Activated T-helper 1 cell treated with anti-CD3 and anti-CD28 coated beads, Interleukin-2, amount 50 U/mL, for 16 hours (primary cell): ENCODE measurements at places on chromosomes 5 and 9.

- no peak for DNase-seq
These were observed 12.0 kb downstream of the TNC start for GRCh38 chr9:115106001-115106400.

DNA sequence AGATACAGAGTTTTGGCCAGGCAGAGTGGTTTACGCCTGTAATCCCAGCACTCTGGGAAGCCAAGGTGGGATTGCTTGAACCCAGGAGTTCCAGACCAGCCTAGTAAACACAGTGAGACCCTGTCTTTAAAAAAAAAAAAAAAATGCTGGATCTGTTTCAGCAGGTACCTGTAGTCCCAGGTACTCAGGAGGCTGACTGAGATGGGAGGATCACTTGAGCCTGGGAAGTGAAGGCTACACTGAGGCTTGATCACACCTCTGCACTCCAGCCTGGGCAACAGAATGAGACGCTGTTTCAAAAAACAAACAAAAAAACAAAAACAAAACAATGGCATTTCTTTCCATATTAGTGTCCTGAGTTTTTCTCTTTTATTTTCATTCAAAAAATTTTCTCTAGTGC lies 19.0 kb downstream of the UNC13B start:
- DNase-seq: no peak

GRCh38 chr5:122114501-122114900 lies 14.8 kb upstream of the ZNF474 start:
- no peak for DNase-seq

DNA sequence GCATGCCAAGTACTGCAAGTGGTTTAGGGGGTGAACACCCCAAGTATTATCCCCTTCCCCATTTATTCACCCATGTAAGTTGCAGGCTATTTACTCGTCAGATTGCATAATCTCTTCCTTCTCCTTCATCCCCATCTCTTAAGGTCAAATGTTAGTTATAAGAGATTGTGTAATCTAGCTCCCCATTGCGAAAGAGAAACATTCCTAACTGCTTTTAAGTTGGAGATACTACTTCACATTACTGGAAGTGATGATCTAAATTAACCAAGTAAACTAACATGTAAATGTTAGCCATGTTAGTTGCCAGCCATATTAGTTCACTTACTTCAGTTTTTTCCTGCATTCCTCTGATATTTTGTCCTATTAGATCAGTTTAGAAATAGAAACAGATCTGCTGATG lies 262.3 kb downstream of the TAF11L14 start:
- no peak for DNase-seq

- DNase-seq: no peak
These were observed 77.2 kb upstream of the AGXT2 start for GRCh38 chr5:35124932-35125331.

- DNase-seq: no peak
These were observed 1967.1 kb upstream of the WWC1 start for GRCh38 chr5:166324372-166324771.

DNA sequence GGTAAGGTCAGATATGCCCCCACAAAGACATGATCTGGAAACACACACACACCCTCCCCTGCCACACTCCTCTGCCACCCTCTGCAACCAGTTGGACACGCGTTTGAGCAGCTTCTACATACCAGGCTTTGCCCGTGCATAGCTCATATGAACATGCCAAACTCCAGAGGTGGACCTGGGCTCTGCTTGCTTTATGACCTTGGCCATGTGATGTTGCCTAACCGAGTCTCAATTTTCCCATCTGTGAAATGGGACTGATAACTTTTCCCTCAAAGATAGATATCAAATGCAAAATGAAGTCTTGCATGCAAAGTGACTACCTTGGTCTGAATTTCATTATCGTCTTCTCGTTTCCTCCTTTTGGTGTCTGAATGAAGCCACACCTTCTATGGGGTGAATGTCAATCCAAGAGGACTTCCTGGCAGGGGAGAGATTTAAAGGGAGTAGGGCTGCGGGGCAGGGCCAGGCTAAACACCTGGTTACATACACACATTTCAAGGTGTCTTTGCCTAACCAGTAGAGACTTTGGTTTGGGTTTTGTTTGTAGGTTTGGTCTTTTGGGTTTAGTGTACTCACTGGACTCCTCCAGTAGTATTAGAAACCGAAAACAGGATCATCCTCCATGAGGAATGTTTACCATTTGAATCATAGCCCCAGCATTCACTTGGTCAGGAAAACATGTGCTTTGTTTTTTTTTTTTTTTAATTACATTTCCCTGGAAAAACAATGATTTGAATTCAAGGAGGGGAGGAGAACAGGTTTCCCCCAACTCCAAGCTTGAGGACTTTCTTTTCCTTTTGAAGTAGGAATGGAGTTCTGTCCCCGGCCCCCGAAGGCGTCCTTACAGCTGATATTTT lies 63.2 kb downstream of the COL27A1 start:
- no peak for DNase-seq

DNA sequence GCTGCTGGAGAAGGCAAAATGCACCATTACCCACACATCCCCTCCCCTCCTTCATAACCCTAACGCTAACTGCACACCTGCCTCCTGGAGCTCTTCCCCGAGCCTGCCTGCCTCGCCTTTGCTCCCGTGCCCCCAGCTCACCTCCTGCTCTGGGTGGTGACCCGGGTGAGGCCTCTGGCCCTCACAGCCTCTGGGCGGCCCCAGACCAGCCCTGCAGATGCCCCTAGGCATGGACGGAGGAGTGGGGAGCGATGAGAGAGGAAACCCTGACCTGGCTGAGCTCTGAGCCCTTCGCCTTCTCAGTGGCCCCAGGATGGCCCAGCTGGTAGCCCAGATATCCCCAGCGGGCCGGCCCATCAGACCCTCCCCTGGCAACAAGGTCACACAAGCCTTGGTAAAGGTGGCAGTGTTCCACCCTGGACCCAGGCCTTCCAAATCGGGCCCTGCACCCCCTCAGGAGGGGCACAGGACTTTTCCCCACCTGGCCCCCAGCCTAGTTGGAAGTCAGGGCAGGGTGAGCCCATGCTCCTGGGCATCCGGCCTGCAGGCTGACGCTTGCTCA lies 14.5 kb upstream of the CAMSAP1 start:
- no peak for DNase-seq

DNA sequence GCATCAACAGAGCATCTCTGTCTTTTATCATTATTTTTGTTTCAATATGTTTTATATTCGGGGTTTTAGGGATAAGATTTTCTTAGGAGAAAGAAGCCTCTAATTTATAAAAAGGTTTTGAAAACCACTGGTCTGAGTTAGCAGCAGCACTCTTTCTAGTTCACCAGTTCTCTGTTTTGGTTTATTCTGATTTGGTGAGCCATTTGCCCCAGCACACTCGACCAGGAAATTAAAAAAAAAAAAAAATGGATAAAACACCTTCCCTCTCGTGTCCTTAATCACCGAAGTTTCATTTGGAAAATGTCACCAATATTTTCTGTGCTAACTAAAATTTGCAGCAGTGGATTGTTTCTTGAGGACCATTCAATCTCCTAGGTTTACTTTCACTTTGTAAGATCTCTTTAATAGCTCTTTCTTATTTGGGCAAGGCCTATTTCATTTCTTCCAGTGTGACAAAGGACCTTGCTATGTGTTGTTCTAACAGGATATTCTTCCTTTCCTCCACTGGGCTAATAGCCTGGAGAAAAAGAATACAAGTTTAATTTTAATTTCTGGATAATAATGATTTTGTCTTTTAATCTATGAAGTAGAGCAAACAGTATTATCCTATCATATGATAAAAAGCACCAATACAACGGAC lies 57.8 kb upstream of the ANXA1 start:
- DNase-seq: no peak

GRCh38 chr5:176407456-176408251 lies 8.7 kb downstream of the CLTB start:
- DNase-seq: no peak

DNA sequence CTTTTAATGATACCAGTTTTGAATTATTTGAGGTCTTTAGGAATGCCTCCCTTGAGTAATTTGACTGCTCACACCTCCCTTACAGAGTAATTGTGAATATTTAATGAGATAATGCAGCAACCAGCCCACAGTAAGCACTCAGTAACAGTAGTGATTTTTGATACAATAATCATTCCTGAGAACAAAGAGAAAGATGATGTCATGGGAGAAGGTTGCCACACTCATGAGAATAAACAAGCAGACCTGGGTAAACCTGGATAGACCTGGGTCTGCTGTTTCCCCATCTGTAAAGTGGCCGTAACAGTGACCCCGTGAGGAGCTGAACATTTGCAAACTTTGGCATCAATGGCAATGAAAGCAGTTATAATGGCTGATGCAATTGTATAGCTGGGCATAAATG lies 4.2 kb downstream of the C1QTNF2 start:
- DNase-seq: no peak

DNA sequence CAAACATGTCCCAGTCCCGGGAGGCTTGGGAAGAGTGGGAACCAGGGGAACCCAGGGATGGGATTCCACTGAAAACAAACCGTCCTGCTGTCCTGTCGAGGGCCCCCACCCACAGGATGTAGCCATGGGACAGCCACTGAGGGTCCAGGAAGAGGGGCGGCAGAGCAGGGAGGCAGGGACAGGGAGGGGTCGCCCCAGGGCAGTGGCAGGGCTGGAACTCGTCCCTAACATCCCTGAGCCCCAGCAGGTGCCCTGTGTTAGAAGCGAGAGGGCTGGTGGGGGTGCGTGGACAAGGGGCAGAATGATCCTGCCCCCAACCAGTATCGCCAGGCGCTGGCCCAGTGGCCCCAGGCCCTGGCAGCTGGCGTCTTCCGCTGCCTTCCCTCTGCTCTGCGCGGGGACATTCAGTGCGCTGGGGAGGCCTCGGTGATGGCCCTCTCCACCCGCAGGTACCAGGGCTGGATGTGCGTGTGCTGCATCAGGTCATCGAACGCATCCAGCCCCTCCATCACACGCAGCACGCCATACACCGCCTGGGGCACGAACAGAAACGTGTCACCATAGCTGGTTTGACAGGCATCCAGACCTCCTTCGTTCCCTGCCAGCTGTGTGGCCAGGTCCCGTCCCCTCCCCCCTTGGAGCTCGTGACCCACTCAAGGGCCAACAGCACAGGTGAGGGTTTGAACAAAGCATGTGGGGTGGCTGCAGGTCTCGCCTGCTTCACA lies 6.6 kb downstream of the PTGES2 start:
- DNase-seq: no peak

DNA sequence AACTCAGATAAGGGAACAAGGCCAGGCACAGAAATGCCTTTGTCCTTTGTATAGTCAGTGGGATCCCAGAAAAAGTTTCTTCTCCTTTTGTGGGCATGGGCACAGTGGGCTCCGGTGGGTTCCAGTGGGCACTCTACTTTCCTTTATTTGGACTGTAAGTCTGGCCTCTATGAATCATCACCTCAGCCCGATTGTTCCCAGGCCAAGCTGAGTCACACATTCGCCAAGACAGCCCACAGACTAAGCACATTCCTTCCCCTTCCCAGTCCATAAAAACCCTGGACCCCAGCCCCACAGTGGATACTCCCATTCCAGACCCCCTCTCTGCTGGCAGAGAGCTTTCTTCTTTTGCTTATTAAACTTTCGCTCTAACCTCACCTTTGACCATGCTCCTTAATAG lies 165.0 kb downstream of the FBXL17 start:
- no peak for DNase-seq

DNA sequence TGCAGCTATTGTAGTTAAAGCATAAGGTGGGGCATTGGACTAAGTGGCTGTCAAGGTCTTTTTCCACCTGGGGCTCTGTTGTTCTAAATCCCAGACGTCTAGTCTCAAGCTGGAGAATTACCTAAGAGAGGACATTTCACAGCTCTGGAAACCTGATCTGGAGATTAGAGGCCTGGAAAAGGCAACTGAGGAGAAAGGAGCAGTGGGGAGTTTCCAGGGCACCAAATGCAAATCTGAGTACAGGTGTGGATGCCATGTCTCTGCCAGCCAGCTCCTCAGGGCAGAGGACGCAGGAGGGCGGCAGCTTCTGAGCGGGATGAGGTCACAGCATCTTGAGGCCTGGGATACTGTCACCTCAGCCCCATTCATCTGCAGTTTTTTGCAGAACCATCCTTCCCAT lies 65.2 kb downstream of the PPARGC1B start:
- DNase-seq: no peak

DNA sequence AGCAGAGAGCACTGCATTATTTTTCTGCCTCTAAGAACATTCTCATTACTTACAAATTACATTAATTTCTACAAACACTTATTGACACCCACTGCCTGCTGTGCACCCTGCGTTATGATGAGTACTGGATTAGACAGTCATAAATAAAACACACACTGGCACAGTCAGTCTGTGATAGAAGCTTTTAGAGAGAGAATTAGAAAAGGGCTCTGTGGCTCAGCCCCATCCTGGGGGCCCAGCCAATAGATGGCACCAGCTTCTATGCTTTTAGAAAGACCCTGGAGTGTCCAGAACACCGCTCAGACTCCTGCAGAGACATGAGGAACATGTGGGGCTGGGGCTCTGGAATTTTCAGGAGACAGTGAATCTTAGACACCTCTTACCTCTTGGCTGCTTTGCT lies 61.0 kb upstream of the RAPGEF1 start:
- DNase-seq: no peak

DNA sequence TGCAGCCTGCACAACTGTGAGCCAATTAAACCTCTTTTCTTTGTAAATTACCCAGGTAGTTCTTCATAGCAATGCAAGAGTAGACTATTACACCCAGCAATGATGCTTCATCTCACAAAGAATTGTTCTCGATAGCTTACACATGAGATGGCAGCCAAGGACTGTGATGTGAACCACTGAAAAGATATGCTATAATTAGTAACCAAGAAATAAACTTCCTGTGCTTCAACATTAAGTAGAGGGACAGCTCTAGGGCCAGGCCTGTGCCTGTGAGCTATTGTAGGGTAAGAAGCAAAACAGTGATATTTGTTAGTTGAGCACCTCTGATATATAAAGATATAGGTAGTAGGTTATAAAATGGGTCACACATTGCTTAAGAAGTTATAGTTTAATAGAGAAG lies 41.8 kb upstream of the DPYSL3 start:
- DNase-seq: no peak

DNA sequence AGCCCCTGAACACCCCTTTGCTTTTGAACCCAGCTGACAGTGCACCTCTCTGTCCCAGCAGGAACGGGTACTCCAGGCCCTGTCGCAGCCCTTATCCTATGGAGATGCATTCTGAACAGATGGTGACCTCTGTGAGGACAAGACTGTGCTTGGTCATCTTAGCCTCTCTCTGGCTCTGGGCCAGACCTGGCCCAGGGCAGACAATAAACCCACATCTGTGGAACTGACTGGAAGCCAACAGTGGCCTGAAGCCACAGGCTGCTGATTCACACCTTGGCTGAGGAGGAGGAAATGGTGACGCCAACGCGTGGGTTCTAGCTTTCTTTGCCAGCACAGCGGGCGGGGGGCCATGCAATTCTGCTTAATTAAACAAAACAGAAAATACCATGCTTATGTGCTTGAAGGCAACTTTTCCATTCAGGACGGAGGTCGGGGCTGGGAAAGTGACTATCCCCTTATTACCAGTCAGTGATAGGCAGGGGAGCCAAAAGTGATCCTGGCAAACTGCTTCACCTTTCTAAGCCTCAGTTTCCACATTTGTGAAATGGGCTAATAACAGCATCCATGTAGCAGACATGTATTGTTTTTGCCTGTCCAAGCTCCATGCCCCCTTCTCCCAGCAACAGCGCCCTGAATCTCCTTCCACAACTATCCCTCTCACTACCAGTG lies 10.8 kb downstream of the SH3PXD2B start:
- DNase-seq: no peak
